ENCODE measurements at places on chromosomes 5 and 9.

DNA sequence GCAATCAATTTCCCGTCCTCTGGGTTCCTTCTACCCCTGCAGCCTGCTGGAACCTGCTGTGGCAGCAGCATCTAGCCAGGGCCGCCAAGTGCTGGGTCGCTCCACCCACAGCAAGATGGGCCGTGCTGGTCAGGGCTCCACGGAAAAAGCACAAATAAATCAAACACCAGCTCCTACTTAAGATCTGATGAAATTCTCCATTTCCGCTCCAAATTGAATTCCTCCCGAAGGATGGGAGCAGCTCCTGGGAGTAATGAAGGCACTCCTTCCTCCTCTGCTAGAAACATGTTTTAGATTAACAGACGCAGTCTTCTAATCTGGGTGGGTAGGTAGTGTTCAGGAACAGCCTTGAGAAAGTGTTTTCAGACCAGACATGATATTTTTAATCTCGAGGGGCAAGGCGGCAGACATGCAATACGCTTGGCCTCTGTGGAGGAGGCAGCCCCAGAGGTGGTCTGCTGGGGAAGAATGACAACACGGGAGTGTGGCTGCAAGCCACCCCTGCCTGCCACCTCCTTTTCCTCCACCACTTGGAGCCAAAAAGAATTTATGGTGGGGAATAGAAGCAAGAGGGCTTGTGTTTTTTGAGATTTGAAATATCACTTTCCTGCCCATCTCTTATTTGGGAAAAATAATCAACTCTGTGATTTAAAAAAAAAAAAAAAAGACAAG lies 194.1 kb downstream of the AOPEP start:
- DNase-seq: no peak

DNA sequence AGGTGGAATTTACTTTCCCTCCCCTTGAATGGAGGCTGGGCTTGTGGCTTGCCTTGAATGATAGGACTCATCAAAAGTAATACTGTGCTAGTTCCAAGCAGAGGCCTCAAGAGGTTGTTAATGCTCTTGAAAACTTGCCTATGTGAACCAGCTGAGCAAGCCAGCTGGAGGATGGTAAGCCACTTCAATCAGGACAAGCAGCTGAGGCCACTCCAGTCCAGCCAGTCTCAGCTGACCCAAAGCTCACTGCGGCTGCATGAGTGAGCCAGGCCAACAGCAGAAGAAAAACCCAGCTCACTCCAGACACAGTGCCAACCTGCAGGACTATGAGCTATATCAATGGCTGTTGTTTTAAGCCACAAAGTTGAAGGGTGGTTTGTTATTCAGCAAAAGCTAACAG lies 182.8 kb downstream of the MCTP1 start:
- DNase-seq: no peak

DNA sequence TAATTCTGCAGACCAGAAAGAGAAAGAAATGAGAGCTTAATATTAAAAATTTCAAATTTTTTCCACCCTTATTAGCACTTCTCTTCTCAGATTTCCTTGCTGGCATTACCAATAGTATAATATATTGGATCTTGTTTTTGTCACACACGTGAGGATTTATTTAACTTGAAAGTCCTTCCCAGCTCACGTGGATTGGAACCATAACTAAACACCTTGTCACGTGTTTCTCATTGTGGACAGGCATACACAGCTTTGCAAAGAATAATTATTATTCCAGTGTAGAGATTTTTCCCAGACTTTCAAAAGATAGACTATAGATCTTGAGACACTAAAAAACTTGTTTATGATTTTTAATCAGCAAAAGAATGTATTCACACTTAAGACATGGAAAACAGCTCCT lies 123.8 kb upstream of the LPAR1 start:
- DNase-seq: no peak

- DNase-seq: no peak
Observed at GRCh38 chr9:14902561-14902960, 7.7 kb downstream of the FREM1 start.

DNA sequence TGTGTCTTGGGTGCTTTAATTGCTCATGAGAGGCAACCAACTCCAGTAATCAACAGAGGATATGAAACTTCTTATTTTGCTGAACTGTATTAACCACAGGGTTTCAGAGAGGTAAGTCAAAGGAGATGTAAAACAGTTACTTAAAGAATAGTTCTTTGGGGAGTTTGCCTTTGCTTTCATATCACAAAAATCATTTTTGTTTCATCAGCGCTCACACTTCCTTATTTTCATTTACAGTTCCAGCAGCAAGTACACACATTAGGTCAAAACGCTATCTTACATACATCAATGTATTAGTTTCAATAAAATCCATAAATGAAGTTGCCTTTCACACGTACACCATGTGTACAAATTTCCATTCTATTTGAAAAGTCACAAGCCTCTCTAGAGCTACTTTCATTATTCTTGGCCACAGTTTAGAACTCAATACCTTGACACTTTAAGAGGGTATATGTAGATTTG lies 50.1 kb downstream of the ST8SIA4 start:
- peak; percentile 24 for DNase-seq

DNA sequence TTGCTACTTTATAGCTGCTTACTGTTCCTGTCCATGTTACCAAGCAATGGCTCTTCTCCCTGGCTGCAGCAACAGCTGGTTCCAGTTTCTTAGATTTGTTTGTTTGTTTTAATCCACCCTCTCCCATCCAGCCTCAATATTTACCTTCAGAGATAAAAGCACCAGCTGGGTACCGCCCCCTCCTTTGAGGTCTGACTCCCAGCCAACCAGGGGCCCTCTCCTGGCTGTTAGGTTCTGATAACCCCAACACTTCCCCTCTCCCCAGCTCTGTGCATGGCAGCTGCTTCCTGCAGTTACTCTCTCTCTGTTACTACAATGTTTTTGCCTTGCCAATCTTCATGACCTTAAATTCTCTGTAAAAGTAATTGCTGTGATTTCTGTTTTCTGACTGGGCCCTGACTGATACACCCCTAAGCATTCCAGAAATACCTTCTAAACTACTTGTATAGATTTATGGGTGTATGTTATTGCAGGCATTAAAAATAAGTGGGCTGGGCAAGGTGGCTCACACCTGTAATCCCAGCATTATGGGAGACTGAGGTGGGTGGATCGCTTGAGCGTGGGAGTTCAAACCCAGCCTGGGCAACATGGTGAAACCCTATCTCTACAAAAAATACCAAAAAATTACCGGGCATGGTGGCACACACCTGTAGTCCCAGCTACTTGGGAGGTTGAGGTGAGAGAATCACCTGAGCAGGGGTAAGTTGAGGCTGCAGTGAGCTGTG lies 2.6 kb upstream of the GCNT1 start:
- peak; percentile 29 for DNase-seq

DNA sequence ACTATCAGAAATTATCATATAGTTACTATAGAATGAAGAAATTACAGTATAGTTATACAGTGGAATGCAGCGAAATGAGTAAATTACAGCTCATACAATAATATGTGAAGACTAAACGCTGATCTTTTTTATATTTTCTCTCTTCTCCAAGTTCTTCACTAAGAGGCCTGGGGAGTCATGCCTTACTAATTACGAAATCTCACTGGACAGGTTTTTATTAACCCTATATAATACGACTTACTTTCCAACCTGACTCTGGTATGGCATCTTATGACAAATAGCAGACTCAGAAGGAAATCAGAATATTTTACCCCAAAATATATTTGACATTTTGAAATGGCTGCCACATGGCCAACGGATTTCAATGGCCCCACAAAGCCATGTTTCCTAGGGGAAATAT lies 9.1 kb downstream of the CARNMT1 start:
- DNase-seq: no peak

GRCh38 chr5:166320920-166321480 lies 1970.4 kb upstream of the WWC1 start:
- no peak for DNase-seq

GRCh38 chr5:78631931-78632330 lies 16.6 kb downstream of the LHFPL2 start:
- DNase-seq: no peak

DNA sequence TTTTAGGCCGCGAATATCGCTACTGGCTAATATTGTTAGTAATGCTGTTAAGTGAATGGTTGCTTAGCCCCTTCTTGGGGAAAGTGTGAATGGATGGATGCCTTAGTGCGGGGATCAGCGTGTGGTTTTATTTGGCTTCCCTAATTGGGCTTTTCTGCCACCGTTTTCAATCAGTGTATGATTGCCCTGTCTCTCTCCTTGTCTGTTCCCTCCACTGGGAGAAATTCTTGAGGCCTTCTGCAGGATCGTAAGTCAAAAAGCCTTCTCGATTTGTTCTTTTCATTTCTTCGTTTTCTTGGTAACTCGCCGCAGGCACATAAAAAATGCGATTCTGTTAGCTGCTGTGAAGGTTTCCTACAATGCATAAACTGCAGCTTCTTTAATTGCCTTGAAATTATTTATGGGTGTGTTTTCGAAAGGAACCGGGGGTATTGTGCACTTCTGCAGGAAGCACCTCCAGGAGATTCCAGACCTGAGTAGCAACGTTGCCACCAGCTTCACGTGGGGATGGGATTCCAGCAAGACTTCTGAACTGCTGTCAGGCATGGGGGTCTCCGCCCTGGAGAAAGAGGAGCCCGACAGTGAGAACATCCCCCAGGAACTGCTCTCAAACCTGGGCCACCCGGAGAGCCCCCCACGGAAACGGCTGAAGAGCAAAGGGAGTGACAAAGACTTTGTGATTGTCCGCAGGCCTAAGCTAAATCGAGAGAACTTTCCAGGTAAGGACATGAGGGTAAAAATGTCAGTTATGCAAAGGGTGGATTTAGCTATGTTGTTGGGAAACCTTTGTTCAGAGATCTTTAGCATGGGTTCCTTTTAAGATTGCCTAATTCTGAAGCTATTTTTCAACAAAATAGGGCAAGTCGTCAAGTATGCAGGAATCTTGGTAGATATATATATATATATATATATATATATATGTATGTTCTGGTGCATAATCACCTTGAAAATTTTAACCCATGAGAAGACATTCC lies 700 bp downstream of the SKP2 start:
- no peak for DNase-seq

- DNase-seq: no peak
Observed at GRCh38 chr5:111779260-111779921, 22.4 kb upstream of the NREP start.

DNA sequence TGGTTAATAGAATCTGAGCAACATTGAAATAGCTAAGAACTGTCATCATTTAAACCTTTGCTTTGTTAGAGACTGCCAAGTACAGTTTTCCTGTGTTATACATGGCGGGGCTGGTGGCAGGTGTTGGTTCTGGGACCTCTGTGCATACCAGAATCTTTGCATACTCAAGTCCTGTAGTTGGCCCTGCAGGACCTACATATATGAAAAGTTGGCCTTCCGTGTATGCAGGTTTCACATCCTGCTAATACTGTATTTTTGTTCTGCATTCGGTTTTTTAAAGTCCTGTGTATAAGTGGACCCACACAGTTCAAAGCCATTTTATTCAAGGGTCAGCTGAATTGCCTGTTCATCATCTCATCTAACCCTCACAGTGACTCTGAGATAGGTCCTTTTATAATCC lies 36.4 kb downstream of the LARP1 start:
- DNase-seq: no peak

- DNase-seq: no peak
Observed at GRCh38 chr5:88063813-88064212, 204.8 kb downstream of the TMEM161B start.

- no peak for DNase-seq
Observed at GRCh38 chr5:78706825-78707224, 58.3 kb upstream of the LHFPL2 start.

GRCh38 chr5:133970325-133970909 lies 2.0 kb upstream of the C5orf15 start:
- no peak for DNase-seq

- no peak for DNase-seq
Observed at GRCh38 chr9:131012023-131012334, 3.0 kb downstream of the LAMC3 start.

GRCh38 chr5:139417214-139417613 lies 13.3 kb upstream of the SPATA24 start:
- no peak for DNase-seq

- DNase-seq: no peak
Observed at GRCh38 chr5:67807439-67807888, 408.1 kb upstream of the PIK3R1 start.

- DNase-seq: no peak
Observed at GRCh38 chr5:136734628-136735027, 369.3 kb upstream of the TRPC7 start.

DNA sequence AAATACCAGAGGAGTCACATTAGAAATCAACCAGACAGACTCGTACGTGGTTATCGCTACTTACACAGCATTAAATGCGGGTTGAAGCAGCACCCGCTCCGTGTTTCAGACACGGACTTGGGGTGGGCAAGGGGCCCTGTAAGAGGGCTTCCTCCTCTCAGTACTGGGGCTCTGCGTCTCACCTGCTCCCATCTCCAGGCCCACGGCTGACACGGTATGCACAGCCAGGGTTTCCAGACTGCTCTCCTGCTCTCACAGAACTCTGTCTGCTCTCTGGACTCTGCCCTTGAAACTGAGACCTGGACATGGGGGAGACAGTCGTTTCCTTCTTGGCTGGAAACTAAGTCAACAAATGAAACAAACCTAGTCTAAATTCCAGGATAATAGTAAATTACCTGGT lies 24.7 kb upstream of the RASGEF1C start:
- DNase-seq: no peak

GRCh38 chr9:120935383-120935857 lies 8.8 kb upstream of the TRAF1 start:
- DNase-seq: no peak

DNA sequence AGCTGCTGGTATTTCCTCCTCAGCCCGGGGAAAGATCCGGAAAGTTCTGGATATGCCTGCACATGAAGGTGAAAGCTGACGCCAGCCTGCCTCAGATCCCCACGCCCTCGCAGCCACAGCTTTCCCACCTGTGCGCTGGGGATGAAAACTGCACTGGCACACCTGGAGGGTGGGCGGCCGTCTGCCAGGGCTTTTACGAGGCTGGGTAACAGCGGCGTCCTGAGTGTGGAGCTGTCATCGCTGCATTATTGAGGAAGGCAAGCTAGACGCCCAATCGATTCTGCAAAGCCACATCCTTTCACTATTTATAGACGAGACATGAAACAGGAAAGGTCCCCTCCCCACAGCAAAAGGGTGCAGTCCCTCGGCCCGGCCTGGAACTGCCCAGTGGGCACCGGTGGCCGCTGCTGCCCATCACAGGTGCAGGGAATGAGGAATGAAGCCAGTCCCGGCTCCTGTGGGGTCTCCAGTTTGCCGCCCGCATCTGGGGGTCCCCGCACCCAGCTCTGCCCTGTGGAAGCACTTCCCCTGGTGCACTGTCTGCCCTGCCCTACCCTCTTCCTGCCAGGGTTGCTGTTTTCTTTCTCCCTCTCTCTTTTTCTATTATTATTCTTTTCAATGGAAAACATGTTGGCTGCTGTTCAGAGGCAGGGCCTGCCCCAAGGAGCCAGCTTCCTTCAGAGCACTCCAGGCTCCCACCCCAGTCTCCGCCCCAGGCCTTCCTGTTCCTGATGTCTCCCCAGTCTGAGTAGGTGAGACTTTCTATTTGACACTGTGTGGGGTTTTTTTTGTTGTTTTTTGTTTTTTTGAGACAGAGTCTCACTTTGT lies 7.0 kb downstream of the NOTCH1 start:
- peak; percentile 55 for DNase-seq

Data from CD4-positive, alpha-beta T cell treated with Interleukin-15 for 4 hours (primary cell).